ENCODE measurements at places on chromosomes 13 and 19. TPM values are rescaled to one million over a fixed set of nuclear protein-coding genes. Genes with fewer than 3 reads are reported as not detected.

A1BG gene
- total RNA-seq: 12.7 TPM

CBY2 gene
- not detected for total RNA-seq

EBPL gene
- total RNA-seq: 48.0 TPM

RLN3 gene
- not detected for total RNA-seq

CPT1C gene
- total RNA-seq: 6.1 TPM

PROZ gene
- not detected for total RNA-seq

MBD3L2 gene
- total RNA-seq: not detected

KLC3 gene
- 1.8 TPM for total RNA-seq

CRB3 gene
- 48.4 TPM for total RNA-seq

C13orf42 gene
- total RNA-seq: not detected

CYSLTR2 gene
- total RNA-seq: 0.67 TPM

ZNF699 gene
- total RNA-seq: 5.3 TPM

NRTN gene
- total RNA-seq: 2.1 TPM

RFPL4AL1 gene
- total RNA-seq: not detected

HIF3A gene
- total RNA-seq: 63.1 TPM

OR10H1 gene
- not detected for total RNA-seq

KCNRG gene
- 1.5 TPM for total RNA-seq

ZNF787 gene
- total RNA-seq: 40.7 TPM

FLT3 gene
- total RNA-seq: 1.1 TPM

KIR3DL1 gene
- total RNA-seq: 0.23 TPM

NAPSA gene
- 1,895 TPM for total RNA-seq

RXFP2 gene
- not detected for total RNA-seq

ZNF547 gene
- 3.3 TPM for total RNA-seq

FBXO27 gene
- total RNA-seq: 7.6 TPM

ZNF791 gene
- 29.7 TPM for total RNA-seq

MEIS3 gene
- total RNA-seq: 4.3 TPM

ZNF626 gene
- 11.1 TPM for total RNA-seq

SPIB gene
- total RNA-seq: 0.52 TPM

SERPINE3 gene
- not detected for total RNA-seq

All from upper lobe of right lung (tissue), 1 donor.